HT-29 (cell line): ENCODE measurements at places on chromosomes 13 and 19. TPM values are rescaled to one million over a fixed set of nuclear protein-coding genes. Genes with fewer than 3 reads are reported as not detected.

Gene ERICH6B
- total RNA-seq = not detected in 2 replicates

- no peak for DNase-seq
Measured at GRCh38 chr13:59684105-59684504, 479.6 kb downstream of the DIAPH3 start.

GRCh38 chr19:10554760-10555609 is 10.8 kb downstream of the KRI1 start:
- DNase-seq = no peak

DNA sequence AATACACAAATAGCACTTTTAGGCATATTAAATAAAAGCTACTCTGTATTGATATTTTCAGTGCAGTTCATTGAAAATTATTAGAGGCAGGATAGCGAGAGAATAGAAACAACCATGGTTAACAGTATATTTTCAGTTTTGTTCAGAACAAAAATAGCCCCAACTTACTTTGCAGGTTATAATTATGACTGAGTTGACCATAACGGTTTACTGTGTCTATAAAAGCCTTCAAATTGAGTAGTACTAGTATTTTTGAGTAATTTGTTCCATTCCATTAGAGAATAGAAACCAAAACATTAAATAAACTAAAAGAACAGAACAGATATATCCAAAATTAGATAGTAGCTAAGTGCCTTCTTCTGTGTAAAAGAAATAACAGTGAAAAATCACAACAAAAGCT is 1108.4 kb upstream of the PCDH20 start:
- DNase-seq = no peak

- no peak for DNase-seq
Measured at GRCh38 chr19:50749490-50749889, 20.8 kb upstream of the GPR32 start.

DNA sequence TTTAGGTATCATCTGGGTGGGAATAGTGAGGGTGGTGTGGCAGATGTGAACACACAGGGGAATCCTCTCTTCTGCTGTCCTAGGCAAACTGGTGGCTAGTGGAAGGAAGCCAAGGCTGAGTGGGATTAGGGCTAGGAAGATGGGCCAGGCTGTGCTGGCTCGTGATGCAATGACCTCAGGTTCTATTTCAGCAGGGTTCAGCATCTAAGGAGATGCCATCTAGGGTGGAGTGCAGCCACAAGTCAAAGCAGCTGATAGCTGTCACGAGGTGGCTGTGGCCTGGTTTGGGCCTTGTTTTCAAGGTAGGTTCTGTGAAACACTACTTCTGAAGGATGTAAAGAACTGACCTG is 21.6 kb downstream of the ARL11 start:
- no peak for DNase-seq

GRCh38 chr19:17889609-17890214 is 18.0 kb downstream of the SLC5A5 start:
- peak; percentile 44 for DNase-seq

Gene PBX4
- 2.5 and 3.3 TPM in 2 replicates for total RNA-seq

DNA sequence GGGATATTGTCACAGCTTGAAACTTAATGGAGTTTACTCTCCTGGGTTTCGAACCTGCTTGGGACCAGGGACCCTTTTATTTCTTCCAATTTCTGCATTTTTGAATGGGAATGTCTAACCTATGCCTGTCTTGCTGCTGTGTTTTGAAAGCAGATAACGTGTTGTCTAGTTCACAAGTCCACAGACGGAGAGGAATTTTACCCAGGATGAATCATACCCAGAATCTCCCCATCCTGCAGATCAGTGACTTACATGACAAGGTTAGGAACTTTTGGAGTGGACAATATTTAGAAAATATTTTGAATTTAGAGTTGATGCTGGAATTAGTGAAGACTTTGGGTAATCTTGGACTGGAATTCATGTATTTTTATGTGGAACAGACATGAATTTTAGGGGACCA is 68.6 kb upstream of the RFXAP start:
- no peak for DNase-seq
